ENCODE measurements at places on chromosomes 12 and 14. TPM values are rescaled to one million over a fixed set of nuclear protein-coding genes. Genes with fewer than 3 reads are reported as not detected.

The CTSG gene
- not detected for total RNA-seq

The CMAS gene
- 42.8 TPM for total RNA-seq

The OGFOD2 gene
- total RNA-seq = 13.8 TPM

The CD9 gene
- total RNA-seq = 288 TPM

The SCN8A gene
- 1.5 TPM for total RNA-seq

The ISM2 gene
- total RNA-seq = 0.49 TPM

The TAS2R13 gene
- not detected for total RNA-seq

The RERG gene
- total RNA-seq = 0.25 TPM

The FAM186B gene
- 0.07 TPM for total RNA-seq

The PTPRO gene
- total RNA-seq = not detected

The PTPRR gene
- 0.33 TPM for total RNA-seq
